ENCODE measurements at places on chromosomes 2 and 18.

GRCh38 chr18:58599106-58599505 lies 29.8 kb downstream of the ALPK2 start:
- no peak for DNase-seq

DNA sequence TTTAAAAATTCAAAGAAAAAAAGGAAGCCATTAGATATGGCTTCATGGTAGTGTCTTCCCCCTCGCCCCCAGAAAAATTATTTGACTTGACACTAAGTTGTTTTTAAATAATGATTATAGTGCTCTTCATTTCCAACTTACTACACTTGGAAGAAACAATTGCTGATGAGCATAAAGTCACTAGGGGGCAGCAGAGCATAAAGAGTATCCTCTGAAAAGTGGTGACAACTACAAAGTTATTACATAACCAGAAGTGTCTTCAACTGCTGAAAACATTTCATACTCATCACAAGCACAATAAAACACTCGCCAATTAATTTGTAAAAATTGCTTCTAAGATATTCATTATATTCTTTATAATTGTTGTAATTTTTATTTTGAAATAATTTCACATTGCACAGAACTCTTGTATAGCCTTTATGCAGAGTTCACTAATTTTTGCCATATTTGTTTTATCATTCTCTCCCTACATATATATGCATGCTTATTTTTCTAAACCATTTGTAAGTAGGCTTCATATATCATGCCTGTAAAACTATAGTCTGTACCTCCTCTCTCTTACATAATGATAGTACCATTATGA lies 54.9 kb downstream of the EXOC6B start:
- DNase-seq: peak; percentile 91

DNA sequence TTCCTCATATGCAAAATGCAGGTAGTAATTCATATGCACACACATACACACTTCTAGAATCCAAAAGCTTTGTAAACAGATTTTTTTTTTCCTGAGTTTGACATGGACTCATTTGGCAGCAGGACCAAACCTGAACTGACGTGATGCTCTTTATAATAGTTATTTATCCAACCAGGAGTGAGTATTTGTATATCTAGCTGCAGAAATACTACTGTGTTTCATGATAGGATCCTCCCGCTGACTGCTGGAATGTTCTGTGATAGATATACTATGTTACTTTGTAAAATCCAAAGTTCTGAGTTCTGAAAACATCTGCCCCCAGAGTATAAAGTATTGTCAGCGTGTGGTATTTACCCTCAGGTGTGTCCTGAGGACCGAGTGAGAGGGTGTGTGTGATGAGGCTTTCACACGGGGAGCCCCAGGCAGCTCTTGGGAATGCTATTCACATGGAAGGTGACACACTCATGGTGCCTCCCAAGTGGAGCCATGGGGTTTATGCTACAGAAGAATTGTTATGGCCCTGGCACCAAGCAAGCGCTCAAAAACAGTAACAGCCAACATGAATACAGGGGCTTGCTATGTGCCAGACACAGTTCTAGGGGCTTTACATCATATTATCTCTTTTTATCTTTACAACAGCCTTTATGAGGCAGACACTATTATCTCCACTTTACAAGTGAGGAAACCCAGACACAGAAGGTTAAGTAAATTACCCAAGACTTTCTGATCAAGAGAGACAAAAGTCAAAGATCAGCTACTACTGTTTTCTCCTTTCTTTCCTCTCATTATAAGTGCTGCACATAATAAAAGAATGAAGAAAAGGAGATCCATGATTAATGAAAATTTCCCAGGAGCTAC lies 16.7 kb upstream of the TXNDC2 start:
- no peak for DNase-seq

DNA sequence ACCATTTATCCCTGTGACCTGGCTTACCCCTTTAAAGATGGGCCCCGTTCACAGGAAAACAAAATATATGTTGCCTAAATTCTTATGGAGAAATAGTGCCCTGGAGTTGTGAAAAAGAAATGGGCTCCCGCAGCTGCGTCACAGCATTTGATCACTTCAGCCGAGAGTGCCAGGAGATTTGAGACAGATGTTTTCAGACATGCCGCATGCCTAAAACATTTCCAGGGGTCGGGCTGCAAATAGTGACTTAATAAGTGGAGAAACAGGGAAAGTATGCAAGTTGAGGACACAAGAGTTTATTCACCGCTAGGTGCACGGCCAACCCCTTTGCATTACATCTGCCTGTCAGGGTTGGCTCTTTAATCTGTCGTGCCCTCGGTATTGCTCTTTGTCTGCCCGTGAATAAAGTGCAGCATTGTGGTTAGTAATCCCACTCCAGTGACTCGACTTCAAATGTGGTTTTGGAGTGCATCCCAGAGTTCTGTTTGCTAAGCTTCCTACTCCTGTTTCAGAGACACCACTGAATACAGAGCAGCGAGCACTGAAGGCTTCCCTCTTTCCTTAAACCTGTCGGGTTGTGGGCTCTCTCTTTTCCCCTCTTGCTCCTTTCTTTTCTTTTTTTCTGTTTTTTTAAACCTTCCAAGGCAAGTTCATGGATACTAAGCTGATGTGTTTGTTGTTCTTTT lies 187.5 kb downstream of the LTBP1 start:
- DNase-seq: no peak

DNA sequence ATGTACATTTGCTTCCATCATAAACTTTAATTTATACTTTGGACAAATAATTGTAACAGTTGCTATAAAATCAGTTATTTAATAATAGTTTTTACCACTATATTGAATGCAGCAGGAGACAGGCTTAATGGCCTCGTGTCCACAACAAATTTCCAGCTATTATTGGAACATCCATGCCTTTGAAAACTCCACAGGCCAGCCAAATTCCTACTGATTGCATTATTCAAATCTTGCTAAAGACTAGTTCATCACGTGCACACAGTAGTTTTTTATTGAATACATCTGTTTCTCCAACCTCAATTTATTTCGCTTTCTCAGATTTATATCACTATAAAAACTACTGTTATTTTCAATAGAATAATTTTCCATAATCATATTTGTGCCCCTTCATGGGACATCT lies 18.4 kb upstream of the PTPRM start:
- DNase-seq: no peak

GRCh38 chr2:172232708-172233396 lies 130.2 kb upstream of the DLX2 start:
- DNase-seq: no peak

- DNase-seq: no peak
These were observed 4.5 kb downstream of the CEBPZ start for GRCh38 chr2:37226863-37227262.

Data from Karpas-422 (cell line).